ENCODE measurements at places on chromosomes 3 and 15.

DNA sequence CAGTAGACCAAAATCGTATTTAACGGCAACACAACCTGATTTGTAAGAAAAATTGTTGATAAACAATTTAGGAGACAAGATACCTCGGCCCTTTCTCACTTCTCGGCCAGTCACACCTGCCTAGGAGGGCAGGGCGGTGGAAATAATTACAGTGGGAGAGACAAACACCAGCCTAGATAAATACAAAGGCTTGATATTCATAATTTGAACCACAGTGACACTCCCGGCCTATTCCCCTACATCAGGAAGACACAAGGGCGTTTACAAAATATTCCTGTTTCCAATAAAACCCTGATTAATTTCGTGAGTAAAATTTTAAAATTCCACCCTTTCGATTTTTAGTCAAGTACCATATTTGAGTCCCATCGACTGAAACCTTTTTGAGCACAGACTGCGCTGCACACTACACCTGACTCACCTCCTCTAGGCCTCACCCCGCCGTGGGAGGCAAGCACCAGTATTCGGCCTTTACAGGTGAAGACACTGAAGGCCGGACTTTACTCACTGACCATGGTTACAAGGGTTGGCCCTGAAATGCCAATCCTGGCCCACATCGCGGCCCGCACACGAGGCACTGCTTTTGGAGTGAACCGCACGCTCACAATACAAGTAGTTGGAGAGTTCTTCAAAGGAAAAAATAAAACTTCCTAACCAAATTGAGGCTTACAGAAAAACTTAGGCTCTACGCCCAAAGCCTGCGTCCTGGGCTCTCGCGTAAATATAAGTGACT is 794 bp downstream of the ARPP19 start:
- no peak for DNase-seq

GRCh38 chr3:72316501-72317279 is 531.6 kb downstream of the SHQ1 start:
- no peak for DNase-seq

DNA sequence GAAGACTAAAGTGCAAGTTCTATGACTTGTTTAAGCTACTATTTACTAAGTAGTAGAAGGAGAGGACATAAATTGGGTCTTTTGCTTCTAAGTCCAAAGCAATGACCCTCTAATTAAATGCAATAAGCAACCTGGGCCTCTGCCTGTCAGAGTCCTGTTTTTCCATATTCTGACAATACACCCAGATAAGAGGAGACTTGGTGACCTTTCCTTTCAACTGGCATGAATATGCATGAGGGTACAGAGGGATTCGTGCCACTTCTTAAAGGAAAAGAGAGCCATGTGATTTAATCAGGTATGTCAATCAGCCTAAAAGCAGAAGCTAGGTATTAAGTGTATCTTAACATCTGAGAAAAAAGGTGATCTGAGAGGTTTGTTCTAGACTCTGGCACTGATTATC is 50.7 kb upstream of the FGF7 start:
- no peak for DNase-seq

DNA sequence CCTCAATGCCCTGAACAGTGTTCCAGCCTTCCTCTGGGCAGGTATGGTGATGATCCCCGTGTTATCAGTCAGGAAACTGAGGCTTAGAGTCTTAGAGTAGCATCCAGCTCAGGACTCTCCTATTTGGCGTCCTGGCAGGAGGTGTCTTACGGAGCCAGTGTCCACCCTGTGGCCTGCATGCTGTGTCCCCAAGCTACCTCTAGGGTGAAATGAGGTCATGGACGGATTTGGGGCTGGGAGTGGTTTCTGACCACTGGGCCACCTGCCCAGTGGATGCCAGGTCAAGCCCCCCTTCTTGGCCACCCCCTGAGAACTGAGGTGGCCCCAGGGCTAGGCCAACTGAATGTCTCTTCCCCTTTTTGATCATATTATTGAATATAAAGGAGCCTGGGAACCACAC is 27.2 kb upstream of the SLC6A6 start:
- DNase-seq, result no peak

DNA sequence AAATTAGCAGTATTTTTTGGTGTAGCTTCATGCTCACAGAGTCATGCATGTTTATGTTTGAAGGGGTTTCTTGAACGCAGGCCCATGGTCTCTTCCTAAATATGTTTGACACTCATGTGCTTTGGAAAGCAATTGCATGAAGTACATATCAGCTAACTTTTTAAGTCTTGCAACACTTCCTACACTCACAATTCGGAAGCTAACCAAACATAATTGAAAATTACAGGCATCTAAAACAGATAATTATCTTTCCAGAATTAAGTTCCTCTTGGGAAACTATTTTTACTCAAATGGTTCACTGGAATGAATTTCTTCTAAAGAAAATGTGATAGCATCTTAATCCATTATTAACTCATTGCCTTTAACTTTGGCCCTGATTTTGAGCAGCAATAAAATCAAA is 438.9 kb downstream of the RAP2B start:
- no peak for DNase-seq

GRCh38 chr3:66407611-66408218 is 93.1 kb downstream of the LRIG1 start:
- DNase-seq, result peak; percentile 94

DNA sequence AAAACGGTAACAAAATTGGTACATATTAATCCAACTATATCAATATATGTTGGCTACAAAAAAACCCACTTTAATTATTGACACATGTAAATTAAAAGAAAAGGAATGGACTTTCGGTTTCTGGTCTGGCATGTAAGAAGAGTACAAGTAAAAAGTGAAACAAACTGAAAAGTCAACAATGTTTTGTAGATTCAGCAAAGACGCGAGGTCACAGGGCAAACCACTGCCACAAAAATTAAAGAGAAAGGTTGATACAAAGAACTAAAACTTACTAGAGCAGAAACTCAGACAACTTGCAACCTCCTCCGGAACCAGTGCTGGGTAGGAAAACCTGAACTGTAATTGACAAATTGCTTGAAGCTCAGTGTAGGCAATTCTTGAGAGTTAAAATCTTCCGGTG is 110.6 kb upstream of the ARPP21 start:
- DNase-seq, result no peak

- DNase-seq, result no peak
Observed at GRCh38 chr3:123658118-123658851, 73.4 kb upstream of the HACD2 start.

GRCh38 chr3:141798448-141798845 is 35.2 kb downstream of the GRK7 start:
- DNase-seq, result no peak

DNA sequence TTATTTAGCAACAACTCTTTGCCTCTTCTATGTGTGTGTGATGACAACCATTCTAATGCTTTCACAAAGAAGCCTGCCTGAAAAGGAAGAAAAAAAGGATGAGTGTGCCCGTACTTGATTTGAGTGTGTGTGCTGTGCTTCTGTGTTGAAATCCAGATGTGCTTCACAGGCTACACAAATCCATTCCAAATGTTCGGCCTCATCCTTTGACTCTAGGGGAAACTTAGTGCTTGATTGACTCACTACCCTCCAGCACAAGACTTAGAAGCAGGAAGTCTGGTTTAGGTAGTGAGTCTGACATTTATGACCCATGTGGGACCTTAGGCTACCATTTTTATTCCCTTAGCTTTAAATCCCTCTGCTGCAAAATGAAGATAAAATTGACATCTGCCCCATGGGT is 108.8 kb upstream of the PLAAT1 start:
- no peak for DNase-seq

DNA sequence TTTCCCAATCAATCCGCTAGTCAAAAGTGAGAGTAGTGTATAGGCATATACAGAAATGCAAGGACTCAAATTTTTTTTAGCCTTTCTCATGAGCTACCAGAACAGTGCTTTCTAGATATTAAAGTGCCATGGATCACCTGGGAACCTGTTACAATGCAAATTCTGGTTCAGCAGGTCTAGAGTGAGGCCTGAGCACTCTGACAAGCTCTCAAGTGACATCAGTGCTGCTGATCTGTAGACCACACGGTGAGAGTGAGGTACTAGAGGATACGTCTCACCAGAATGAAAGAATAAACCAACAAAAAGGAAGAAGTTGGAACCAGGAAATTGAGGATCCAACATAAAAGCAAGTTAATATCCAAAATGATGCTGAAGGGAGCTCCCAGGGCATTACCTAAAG is 16.0 kb upstream of the PLA2G4D start:
- no peak for DNase-seq

DNA sequence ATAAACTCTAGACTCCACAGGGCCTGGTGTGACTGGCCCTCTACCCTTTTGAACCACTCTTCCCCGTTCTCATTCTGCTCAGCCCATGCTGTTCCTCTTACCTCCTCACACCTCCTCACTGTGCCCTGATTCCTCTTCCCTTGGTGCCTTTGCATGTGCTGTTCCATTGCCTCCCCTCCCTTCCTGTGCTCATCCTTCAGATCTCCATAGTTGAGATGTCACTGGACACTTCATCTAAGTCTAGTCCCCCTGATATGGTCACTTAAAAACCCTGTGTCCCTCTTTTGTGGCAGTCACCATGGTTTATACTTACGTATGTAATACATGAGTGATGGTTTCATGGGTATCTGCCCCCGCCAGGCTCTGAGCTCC is 69.8 kb downstream of the LSM3 start:
- DNase-seq, result no peak

- no peak for DNase-seq
Observed at GRCh38 chr3:12658593-12659058, 5.3 kb downstream of the RAF1 start.

GRCh38 chr3:5292512-5292911 is 105.0 kb downstream of the EDEM1 start:
- no peak for DNase-seq

GRCh38 chr3:179961703-179962078 is 75.0 kb downstream of the PEX5L start:
- DNase-seq, result no peak

DNA sequence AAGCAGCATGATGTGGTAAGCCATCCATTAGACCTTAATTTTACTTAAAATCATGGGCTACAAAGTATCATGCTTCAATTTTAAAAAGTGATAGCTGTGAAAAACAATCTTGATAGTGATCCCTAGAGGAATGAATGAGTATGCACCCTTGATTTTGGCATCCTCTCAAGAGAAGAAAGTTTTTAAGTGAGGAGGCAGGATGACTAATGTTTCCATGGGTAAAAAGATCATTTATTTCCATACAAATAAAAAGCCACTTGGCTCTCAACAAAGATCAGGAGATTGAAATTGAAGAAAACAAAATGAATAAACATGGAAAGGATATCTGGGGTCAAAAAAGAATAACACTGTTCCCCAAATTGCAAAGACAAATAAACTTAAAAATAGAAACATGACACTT is 305.4 kb downstream of the MEX3B start:
- DNase-seq, result no peak

DNA sequence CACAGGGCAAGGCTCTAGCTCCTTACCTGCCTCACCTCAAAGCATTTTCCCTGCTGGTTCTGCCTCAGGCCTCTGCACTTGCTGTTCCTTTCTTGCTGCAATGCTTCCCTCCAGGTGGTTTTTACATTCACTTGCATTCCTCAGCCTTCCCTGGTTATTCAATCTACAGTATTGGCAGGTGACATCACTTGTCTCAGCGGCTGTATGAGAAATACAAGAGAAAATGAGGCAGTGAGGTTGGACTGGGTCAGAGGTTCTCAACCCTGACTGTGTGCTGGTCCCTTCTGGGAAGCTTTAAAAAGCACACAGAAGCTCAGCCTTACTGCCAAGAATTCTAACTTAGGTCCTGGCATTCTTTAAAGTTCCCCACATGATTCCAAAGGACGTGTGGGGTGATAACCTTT is 26.7 kb downstream of the SIAH2 start:
- no peak for DNase-seq

DNA sequence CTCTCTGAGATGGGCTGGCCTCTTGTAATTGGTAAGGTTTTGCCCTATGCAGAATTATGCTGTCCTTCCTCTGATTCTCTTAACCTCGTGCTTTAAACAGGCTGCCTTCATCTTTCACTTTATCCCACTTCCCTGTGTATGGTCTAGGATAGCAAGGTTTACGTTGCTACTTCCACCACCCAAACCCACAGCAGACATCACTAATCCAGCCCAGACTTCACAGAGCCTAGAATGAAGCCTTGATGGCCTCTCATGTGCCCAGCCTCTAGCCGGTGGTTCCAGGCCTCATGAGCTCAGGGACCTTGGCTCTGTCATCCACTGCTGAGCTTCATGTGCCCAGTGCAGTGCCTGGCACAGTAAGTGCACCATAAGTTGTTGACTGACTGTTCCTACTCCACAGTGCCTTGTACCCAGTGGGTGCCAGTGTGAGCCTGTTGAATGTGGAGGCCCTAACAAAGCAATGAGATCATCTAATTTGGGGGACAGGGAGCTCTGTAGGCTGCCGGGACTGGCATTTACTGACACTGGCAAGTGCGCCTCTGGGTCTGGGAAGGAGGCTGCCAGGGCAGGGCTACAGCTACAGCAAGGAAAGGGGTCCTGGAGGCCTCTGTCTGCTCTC is 12.5 kb downstream of the SLC6A6 start:
- no peak for DNase-seq

DNA sequence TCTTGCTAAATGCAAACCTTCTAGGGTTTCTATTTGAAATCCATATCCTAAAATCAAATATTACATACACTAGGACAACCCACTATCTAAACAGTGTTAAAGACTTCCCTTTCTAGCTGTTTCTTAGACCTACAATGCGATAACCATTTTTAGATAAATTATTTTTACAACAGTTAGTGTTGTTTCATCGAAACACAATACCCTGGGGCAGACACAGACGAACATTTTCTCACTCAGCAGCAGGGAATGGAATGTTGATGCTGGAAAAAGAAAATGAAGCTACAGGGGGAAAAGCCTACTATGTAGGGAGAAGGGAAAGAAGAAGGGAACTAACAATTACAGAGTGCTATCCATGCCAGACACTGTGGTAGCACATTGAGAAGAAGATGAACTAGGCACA is 6.0 kb upstream of the HERC1 start:
- DNase-seq, result no peak

DNA sequence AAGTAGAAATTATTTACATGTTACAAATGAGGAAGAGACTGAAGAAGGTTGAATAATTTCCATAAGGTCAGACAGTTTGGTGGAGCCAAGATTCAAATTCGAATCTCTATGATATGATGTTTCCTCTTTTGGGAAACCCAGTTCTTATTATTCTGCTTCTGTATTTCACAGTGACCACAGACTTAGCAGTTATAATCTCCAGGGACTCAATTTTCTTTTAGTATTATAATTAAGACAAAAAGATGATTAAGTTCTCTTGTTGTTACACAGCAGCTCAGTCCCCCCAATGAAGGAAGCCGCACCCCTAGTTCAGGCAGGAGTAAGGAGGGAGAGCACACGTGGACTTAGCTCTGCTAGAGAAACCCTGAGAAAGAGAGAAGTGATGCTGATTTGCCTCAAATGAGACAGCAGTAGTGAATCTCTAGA is 130.6 kb downstream of the CCNL1 start:
- DNase-seq, result no peak

DNA sequence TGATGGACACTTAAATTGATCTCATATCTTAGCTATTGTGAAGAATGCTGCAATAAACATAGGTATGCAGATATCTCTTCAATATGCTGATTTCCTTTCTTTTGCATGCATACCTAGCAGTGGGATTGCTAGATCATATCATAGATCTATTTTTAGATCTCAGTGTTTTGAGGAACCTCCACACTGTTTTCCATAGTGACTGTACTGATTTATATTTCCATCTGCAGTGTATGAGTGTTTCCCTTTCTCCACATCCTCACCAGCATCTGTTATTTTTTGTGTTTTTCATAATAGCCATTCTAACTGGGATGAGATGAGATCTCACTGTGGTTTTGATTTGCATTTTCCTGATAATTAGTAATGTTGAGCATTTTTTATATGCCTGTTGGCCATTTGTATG is 17.1 kb upstream of the RASA2 start:
- DNase-seq, result no peak

GRCh38 chr3:69370156-69370883 is 15.6 kb downstream of the FRMD4B start:
- DNase-seq, result no peak

Measured in D721Med (cell line).